ENCODE measurements at places on chromosomes 5 and 9. TPM values are rescaled to one million over a fixed set of nuclear protein-coding genes. Genes with fewer than 3 reads are reported as not detected.

GRCh38 chr5:25181249-25181648 lies 536.5 kb upstream of the CDH10 start:
- no peak for ATAC-seq

- peak; percentile 70 for ATAC-seq
Measured at GRCh38 chr5:16552666-16553343, 64.0 kb downstream of the RETREG1 start.

GRCh38 chr5:180070756-180071530 lies 616 bp downstream of the RNF130 start:
- ATAC-seq: peak; percentile 26

DNA sequence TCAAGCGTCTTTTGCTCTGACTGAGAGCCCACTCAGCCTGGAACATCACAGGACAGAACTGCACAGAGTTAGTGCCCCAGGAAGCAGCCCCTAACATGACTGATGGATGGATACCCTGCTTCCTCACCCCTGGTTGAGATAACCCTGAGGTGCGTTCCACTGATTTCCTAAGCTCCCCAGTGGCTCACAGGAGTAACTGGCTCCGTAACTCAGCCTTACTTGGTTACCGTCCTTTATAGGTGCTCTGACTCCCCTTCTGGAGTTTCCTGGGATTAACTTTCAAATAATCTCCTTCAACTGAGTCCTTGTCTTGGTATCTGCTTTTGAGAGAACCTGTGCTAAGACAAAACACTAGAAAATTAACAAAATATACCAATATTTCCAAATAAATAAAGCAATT lies 449.5 kb downstream of the AGTPBP1 start:
- ATAC-seq: no peak

CTSV gene
- total RNA-seq: 1.5 TPM

RMRP gene
- total RNA-seq: 21,357 TPM

Data from motor neuron (in vitro differentiated cells).